ENCODE measurements at places on chromosomes 3 and 15.

- DNase-seq = no peak
Measured at GRCh38 chr15:92438471-92438870, 44.8 kb downstream of the ST8SIA2 start.

- DNase-seq = no peak
Measured at GRCh38 chr3:58581328-58582091, 4.3 kb upstream of the FAM107A start.

GRCh38 chr3:134543113-134543512 lies 57.3 kb downstream of the CEP63 start:
- DNase-seq = no peak

DNA sequence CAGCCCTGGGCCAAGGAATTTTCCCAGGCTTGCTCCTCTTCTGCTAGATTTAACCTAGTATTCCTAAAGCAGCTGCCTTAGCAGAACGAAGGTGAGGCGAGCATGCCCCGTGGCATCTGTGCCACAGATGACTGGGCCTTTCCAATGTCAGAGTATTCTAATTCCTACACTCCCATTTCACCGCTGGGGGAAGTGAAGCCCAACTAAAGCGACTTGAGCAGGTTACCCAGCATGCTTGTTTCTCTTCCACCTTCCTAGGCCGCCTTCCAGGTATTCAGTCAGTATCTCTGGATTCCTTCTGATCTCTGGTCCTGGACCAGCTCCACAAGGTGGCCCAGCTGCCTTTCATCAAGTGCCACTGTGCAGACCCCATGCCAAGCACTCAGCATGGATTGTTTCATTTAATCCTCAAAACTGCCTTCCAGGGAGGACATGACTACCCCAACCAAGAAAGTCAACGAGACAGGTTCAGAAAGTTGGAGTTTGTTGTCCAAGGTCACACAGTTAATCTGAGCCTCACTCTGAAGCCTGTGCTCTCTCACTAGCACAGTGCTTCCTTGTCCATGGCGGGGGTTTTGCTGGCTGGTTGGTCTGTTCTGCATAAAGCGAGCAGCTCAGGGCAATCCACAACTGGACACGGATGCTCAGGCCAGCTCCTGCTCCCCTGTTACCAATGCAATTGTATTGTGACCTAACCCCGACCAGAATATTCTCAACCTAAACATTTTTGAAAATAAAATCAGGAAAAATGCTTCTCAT lies 15.1 kb downstream of the MYO5C start:
- no peak for DNase-seq

DNA sequence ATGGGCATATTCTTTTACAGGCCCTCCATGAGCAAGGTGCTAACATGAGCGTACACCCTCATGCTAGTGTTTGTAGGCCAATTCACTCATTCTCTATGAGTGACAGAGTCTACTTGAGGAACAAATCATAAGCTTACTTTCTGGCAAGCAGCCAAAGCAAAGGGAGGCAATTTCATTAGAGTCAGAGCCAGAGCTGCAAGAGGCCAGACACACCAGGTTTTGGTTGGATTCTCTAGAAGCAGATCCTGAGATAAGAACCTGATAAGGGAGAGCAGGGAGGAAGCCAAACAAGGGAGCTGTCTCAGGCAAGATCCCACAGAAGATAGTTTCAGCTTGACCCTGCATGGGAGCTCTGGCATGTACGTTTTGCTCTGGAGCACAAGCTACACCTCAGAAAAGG lies 214.1 kb upstream of the CTNNB1 start:
- DNase-seq = no peak

- no peak for DNase-seq
Measured at GRCh38 chr15:95162531-95162930, 931.2 kb downstream of the MCTP2 start.

DNA sequence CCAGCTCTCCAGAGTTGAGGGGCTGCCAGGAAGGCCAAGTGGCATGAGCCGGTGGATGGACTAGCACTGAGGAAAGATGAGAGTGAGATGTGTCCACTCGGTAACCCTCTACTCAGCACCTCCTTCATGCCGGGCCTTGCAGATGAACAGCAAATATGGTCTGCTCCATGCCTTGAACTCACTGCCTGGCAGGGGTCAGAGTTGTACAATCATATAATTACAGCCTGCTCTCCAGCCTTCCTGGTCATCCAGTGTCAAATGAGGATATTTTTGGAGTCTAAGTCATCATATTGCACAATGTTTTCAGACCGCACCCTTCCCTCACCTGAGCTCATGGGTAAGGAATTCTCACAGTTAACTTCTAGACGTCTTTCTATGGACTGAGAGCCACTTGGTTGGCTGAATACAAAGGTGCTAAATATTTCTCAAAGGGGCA lies 4.9 kb downstream of the MGLL start:
- no peak for DNase-seq

GRCh38 chr3:115226844-115227445 lies 79.9 kb upstream of the ZBTB20 start:
- DNase-seq = no peak

DNA sequence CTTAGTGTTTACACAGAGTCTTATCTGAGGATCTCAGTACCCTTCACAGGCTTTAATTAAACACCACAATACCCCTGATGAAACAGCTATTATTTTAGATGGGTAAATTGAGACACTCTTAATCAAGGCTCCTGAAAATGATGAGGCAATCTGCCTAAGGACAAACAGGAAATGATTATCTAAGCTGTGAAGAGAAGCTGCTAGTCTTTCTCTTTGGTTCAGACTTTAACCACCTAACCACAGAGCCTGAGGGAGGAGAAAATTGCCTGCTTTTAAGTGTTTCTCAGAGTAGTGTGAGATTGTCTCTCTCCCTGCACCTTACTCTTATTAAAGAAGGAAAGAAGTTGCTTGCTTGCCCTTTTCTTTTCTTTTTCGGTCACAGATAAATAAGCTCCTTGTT lies 364.3 kb upstream of the ADAMTS9 start:
- DNase-seq = no peak

- DNase-seq = peak; percentile 64
Measured at GRCh38 chr3:195270079-195270816, 711 bp downstream of the XXYLT1 start.

DNA sequence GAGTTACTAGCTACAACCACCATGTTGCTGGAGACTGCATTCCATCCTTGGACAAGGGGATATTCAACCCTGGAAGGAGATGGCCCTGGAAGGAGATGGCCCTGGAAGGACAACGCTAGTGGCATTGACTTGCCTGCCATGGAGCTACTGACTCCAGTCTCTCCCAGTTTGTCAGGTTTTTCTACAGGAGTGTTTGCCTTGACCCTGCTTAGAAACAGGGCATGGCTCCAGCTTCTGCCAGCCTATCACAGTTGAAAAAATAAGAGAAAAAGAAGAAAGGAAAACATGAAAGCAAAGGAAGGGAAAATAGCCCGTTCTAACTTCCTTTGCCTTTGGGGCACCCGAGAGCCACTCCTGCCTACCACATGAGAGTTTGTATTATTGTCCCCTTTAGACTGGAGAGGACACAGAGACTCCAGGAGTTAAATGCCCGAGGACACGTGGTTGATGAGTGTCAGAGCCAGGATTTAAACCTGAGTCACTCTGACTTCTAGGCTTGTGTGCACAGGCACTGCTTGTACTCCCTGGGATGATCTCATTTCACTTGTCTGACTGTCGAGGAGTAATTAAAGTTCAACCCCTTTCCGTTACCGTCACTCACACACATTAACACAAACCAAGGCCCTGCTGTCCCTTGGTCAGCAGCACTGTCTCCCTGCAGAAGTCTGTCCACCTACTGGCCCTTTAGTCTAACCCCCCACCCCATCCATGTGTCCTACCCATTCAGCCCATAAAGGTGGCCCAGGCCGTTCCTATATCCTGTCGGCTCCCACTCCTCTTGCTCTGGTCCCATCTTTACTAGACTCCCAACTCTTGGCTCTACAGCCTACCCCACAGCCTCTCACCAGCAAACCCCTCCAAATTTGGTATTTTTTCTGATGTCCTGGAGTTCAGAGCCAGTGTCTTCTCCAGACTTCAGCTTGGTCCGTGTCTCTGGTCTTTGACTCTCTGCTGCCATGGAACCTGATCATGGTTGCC lies 46.1 kb downstream of the C2CD4A start:
- no peak for DNase-seq

DNA sequence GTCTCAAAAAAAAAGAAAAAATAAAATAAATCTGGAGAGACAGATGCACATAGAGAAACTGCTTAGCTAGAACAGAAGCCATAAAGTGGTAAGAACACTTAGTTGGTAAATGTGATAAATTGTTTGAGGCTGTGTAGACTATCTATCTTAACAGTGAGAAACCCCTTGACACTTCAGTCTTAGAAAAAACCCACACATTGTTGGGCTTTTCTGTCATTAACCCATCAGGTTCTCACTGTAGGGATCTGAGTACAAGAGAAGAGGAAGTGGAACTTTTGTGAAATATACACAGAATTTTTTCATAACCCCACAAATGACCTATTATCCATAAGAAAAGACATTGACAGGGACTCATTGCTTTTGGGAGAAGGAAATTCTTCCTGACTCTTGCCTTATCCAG lies 24.4 kb downstream of the TP63 start:
- DNase-seq = no peak

- no peak for DNase-seq
Measured at GRCh38 chr3:63706321-63707085, 54.0 kb downstream of the SNTN start.

DNA sequence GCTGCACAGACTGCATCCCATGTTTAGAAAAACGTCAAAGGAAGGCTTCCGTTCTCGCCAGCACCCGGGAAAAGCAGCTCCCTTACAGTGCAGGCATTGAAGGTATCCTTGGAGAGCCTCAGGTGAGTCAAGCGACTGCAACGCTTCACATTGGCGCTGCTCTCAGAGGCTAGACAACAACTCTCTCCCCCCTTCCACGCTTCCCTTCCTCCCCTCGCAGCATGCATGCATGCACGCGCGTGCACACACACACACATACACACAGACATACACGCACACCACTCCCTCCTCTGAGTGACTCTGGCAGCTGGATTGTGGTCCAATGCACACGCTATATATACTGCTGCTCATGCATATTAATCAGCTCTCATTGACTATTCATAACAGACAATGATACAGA lies 191.1 kb downstream of the PDZRN3 start:
- no peak for DNase-seq

- no peak for DNase-seq
Measured at GRCh38 chr3:59979542-59979941, 929.7 kb upstream of the CFAP20DC start.

- no peak for DNase-seq
Measured at GRCh38 chr3:120730576-120731542, 11.5 kb downstream of the RABL3 start.

DNA sequence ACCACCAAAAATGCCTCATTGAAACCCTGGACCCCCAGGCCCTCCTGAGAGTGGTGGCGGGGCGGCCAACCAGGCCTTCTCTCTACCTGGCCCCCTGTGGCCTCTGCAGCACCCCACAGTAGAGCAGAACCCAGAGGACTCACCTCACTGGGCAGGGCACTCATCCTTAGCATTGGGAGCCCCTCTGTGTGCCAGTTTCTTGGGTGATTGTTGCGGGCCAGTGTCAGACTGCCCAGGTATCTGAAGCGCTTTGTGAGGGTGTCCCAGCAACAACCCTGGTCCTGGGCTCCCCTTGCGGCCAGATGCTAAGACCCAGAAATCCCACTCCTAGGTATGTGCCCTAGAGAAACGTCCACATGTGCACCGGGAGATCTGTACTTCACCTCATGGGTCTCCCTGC lies 20.7 kb upstream of the MRPS22 start:
- DNase-seq = no peak

DNA sequence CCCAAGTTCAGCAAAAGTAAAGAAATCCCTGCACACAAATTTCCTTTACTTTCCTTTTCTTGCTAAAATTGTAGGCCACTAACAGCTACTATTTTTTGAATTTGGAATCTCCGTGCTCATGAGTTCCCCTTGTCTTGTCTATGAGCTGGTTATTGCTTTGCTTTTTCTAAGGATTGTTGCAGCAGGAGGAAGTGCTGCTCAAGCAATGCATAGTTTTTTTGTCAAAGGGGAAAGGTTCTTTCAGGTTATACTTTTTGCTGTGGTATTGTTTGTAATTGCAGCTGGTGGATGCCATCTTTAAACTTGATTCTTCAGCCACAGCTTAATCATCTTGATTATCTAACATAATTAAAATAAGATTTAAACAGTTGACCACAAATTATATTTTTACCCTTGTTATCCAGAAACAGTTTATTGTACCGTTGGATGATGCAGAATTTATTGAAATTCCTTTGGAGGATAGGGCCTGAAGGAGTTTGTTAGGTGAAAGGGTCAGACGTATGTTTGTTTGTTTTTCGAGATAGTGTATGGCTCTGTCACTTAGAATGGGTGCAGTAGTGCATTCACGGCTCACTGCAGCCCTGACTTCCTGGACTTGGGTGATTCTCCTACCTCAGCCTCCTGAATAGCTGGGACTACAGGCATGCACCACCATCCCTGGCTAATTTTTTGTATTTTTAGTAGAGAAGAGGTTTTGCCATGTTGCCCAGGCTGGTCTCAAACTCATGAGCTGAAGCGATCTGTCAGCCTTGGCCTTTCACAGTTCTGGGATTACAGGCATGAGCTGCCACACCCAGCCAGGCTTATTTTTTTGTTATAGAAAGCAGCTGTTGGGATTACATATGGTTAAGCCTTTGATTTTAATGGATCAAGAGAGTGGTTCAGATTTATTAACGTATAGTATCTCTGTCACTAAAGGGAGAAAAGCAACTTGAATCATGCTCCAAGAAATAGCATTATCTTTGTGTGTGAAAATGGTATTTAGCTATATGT lies 11.7 kb downstream of the MGA start:
- DNase-seq = no peak

DNA sequence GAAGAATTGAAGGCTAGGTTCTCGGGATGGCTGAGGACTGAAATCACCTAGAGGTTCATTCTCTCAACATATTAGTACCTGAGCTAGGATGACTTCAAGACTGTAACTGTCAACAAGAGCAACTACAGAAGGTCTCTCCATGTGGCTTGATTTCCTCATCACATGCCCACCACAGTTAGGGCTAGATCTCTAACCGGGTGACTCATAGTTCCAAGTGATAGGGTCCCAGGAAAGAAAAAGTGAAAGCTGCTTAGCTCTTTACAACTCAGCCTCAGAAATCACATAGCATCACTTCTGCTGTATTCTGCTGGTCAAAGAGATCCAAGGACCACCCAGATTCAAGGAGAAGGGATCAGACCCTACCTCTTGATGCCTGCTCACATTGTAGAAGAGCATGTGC lies 165.4 kb upstream of the AGTR1 start:
- DNase-seq = no peak

DNA sequence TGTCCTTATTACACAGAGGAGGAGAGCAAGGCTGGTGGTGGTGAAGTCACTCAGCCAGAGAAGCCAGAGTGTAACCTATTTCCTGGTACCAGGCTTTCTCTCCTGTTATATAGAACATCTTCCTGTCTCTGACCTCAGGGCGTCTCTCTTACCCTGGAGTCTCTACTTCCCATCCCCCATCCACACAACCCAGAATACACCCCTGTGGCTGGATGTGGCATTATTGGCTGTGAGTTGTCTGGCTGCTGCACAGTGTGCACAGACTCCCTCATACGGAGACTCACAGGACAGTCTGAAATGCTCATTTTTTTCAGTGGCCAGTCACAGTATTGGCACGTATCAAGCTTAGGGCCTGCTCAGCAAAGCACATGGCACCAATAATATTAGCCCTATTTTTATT lies 8.6 kb downstream of the PODXL2 start:
- peak; percentile 73 for DNase-seq

All from activated naive CD4-positive, alpha-beta T cell treated with anti-CD3 and anti-CD28 coated beads, Interleukin-2, amount 10 ng/mL, durations not matched to agents 7 days and 5 days (primary cell).